ENCODE measurements at places on chromosomes 12 and 14. TPM values are rescaled to one million over a fixed set of nuclear protein-coding genes. Genes with fewer than 3 reads are reported as not detected.

- DNase-seq, result no peak
Observed at GRCh38 chr12:102766961-102767360, 150.1 kb downstream of the PAH start.

DNA sequence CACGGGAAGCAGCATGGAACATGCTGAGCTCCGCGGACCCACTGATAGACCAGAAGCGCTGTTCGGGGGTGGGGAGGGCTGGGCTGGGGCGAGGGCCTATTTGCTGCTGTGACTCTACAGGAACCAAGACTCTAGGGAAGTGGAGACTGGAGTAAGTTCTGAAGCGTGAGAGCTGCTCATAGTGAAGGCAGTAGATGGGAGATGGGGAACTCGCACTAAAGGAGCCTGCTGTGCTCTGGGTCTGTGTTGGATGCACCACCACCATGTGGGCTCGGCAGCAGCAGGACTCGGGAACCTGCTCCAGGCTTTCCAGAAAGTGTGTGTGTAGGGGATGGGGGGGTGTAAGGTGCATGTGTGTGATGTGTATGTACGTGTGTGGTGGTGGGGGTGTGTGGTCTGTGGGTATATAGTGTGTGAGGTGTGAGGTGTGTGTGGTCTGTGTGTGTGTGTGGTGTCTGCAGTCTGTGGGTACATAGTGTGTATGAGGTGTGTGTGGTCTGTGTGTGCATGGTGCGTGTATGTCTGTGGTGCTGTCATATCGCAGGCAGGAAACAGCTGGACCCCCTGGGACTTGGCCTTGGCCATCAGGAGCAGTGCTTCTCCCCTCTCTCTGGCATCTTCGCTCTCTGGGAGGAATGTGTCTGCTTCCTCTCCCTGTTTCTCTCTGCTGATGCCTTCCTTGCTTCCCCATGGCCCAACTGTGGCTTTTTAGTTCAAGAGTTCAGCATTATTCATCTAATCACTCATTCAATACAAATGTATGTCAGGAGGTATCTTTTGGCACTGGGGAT, 378.9 kb downstream of the FUT8 start:
- no peak for DNase-seq

GRCh38 chr12:4421590-4422031, 24.0 kb downstream of the FGF6 start:
- DNase-seq, result peak; percentile 43

PROX2 gene
- 0.93 TPM for total RNA-seq

GRCh38 chr14:99441157-99441870, 39.3 kb downstream of the SETD3 start:
- DNase-seq, result no peak

CRACR2A gene
- 7.3 TPM for total RNA-seq

JAG2 gene
- 4.3 TPM for total RNA-seq

DNA sequence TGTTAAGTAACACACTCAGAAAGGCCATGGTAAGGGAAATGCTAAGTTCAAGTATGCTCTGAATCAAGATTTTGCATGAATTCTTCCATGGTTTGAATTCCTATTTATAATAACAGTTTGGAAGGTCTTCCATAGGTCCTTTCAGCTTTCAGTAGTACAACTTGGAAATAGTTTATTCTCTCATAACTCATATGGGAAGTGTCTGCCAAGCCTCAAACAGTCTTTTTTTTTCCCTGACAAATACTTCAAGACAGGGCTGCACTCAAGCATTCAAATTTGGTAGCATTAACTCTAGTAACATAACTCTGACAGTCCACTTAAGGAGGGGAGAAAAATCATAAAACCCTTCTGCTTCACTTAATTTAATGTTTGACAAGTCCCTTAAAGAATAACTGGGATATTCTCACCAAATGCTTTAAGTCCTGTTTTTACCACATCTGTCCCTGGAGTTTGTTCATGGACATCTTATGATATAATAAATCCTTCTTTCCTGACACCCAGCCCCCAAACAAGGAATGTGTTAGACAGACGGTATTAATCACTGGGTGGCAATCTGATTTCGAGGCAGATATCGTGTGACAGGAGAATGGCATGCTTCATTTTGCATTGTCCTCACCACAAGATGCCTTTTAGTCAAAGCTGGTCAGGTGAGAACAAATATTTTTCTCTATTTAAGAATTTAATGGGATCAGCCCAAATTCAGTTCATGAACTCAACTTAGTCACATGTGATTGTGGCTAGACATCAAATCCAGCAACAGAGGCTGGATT, 165.7 kb downstream of the BMP4 start:
- no peak for DNase-seq

DNA sequence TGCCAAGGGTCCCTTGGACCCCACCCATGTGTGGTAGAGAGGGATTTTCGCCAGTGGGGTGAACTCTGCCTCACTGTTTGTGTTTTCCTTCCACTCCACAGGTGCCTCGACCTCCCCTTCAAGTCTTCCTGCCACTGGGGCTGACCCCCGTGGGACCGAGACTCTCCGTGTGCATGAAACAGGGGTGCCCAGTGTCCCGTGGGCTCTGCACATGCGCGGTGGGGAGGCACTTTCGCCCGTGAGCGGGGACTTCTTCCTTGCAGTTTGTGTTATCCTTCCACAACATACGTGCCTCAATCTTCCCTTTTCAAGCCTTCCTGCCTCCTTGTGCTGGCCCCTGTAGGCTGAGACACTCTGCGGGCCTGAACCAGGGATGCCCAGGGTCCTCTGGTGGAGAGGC, 362.4 kb downstream of the ALG10 start:
- no peak for DNase-seq

DNA sequence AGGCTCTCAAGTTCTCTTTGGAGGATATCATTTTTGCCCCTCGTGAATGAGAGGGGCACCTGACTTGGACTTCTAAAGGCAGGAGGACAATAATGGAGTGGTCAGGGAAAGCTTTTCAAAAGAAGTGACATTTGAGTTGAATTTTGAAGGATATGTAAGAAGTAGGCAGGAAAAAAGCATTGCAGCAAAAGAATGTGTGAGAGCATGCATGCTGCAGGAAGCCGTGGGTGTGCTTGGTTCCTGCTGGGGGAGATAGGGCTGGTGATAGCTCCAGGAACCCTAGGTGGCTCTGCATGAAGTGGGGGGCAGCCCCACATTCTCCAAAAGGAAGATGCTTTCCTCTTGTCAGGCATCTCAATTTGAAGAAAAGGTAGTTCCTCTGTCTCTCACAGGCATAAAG, 23.1 kb downstream of the ACVR1B start:
- DNase-seq, result no peak

GRCh38 chr12:77124767-77125166, 59.4 kb upstream of the E2F7 start:
- DNase-seq, result no peak

DNA sequence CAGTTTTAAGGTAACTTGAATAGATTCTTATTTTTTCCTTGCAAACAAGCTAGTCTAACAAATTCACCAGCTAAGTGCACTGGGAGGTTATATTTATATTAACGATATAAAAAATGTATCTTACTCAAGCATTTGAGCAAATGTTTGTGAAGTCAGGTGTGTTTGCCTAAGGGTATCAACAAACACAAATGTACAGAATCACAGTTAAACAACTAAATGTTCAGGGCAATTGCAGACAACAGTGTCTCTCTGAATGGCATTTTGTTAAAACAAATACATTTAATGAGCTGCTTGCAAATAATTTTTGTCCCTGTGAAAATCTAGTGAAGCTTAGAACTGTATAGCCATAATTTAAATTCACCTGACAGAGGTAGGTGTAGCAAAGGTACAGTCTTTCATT, 28.2 kb upstream of the FLRT2 start:
- DNase-seq, result no peak

SOCS4 gene
- total RNA-seq, result 33.7 TPM

GRCh38 chr12:97921979-97922722, 459.5 kb downstream of the RMST start:
- DNase-seq, result no peak

DNA sequence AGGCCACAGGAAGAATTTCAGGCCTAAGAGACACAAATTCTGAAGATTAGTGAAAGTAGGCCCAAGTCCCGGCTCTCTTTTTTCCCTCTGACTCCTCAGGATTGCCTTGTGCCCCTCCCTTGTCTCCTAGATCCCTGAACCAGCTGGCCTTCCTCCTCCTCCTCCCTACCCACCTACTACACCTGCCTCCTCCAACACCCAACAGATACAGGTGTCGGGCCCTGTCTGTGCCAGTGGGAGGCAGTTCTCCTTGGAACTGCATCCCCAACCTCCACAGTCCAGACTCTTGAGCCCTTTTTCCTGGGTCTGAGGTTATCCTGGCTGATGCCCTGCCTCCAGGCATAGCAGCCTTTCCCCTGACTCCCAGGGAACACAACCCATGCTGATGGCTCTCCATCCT, 1.8 kb downstream of the PPP1R1A start:
- no peak for DNase-seq

DNA sequence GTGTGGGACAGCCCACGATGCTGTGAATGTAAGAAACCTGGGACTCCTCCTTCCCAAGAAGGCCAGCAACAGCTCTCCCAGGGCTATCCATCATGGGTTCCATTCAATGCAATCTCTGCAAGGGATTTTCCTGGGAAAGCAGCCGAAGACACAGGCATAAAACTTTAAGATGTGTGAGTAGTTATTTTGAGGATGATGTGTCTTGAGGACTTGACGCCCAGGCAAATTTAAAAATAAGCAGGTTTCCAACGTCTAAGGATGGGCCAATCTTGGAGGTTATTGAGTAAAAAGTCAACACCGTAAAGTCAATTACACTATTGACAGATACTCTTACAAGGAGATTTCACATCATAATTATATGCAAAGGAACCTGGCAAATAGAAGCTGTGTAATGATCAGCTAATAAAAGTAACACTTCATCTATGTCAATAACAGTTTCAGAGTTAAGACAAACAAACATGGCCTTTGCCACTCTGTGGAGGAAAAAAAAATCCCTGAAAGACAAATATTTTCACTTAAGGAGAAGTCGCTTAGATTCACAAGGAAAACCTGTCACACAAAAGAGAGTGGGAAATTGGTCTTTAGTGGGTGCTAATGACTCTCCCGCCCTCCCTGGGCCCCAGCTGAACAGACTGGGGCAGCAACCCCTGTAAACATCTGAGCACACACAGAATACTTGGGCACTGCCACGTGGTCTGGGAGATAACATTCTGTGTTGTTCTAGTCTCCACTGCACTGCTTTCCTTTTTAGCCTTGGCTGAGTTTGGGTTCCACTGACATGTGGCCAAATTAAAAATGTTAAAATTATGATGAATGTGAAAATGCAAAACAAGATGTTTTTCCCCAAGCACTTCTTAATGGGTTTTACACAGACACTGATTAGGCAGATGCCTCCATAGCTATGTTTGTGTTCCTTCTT, 240.9 kb downstream of the FOXN3 start:
- DNase-seq, result no peak

DNA sequence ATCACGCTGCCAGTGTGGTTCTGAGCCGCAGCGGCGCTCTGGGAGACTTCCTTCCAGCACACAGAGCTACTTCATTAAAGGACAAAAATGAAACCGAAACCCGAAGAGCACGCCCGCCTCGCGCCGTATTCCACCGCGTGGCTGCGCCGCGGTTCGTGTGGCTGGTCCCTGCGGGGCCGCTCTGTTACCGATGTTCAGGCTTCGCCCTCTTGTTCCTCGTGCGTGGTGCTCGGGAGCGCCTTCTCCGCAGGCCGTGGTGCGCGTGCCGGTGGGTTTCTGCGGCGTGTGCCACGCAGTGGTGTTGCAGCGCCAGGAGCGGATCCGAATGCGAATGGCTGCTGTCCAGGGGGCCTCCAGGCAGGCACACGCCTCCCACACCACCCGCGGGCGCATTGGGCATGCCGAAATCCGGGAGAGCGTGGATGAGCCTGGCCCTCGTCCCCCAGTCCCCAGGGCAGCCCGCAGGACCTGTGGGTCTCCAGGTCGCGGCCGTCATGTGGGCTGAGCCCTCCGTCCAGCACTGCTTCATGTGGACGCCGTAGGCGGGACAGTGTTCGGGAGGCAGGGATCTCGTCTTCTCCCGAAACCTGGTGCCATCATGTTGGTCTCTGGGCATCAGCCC, 91.2 kb downstream of the ADGRD1 start:
- DNase-seq, result no peak

- no peak for DNase-seq
Observed at GRCh38 chr12:100565987-100566545, 7.4 kb upstream of the GAS2L3 start.

DNA sequence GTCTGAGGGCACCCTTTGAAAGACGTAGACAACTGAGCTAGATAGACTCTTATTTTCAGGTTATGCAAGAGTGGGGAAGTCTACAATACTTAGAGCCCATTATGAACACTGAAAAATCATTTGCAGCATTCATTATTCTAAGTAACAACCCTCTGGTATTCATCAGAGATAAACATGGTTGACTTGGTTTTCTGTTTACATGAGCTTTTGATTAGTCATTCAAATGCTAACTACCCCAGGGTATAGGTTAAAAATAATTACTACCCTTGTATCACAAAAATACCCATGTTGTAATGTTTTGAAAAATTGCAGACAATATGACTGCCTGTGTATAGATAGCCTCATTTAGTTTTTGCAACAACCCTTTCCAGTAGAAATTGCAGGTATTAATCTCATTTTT, 78.5 kb downstream of the PPFIBP1 start:
- DNase-seq, result no peak

DNA sequence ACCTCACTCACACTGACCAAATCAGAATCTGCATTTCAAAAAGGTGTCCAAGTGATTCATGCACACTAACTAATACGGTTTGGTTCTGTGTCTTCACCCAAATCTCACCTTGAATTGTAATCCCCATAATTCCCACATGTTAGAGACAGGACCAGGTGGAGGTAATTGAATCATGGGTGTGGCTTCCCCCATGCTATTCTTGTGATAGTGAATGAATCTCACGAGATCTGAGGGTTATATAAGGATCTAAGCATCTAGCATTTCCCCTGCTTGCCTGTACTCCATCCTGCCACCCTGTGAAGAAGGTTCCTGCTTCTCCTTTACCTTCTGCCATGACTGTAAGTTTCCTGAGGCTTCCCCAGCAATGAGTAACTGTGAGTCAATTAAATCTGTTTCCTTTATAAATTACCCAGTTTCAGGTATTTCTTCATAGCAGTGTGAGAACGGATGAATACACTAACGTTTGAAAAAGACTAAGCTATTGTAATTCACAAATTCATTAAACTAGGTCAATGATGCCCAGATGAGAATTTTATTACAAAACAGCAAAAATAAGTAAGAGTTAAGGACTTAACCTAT, 759.1 kb downstream of the GALC start:
- no peak for DNase-seq

- DNase-seq, result no peak
Observed at GRCh38 chr14:59538936-59539335, 37.7 kb downstream of the CCDC175 start.

GRCh38 chr12:85179680-85180270, 100.2 kb upstream of the ALX1 start:
- DNase-seq, result no peak

PIK3C2G gene
- not detected for total RNA-seq

TPPP2 gene
- total RNA-seq, result not detected

Measured in activated naive CD4-positive, alpha-beta T cell treated with anti-CD3 and anti-CD28 coated beads, Interleukin-2, amount 50 U/mL, for 72 hours (primary cell).